H9 (cell line): ENCODE measurements at places on chromosomes 4 and X. TPM values are rescaled to one million over a fixed set of nuclear protein-coding genes. Genes with fewer than 3 reads are reported as not detected.
A peak's percentile ranks its signal among the peaks of the same experiment; 100 is the strongest.

POLR2B gene
- 108 and 111 TPM in 2 replicates for total RNA-seq

PRRG3 gene
- total RNA-seq = 2.7 and 4.9 TPM in 2 replicates

MAP7D2 gene
- total RNA-seq = 1.9 and 2.4 TPM in 2 replicates

DRD5 gene
- total RNA-seq = not detected in 2 replicates

PRDM5 gene
- total RNA-seq = 21.7 and 23.2 TPM in 2 replicates

TCEAL6 gene
- not detected in 2 replicates for total RNA-seq

EDA2R gene
- total RNA-seq = 6.6 and 8.3 TPM in 2 replicates

DNA sequence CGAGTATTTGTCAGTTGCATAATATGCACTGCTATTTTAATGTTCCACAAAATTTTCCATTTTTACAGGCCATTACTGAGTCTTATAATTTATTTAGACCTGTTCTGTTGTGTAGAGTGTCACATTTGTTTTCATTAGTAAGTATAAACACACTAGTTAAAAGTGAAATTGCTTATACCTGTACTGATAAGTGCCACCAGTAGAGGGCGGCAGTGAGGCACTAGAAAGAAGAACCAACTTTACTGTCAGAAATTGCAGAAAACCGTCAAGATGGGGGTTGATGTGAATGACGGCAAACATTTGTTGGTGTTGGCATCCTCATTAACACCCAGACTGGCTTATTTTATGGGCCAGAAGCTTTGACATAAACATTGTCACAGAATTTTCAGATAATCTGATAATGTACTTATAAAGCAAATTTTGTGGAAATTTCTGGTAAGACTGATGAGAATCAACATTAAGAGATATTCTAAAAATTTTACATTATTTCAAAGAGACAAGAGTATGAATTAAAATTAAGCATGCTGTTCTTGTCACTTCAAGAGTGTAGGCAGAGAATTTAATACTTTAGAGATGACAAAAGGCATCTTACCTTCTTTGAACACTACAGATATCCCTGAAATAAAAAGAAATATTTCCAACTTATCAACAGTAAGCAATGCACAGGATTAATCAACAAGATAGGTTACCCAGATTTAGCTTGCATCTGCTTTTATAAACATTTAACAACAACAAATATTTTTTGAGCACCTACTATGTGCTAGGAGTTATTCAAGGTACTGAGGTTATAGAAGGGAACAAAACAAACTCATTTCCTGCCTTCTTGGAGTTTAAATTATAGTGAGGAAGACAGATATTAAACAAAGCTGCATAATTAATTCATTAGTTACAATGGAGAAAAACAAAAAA lies 24.9 kb downstream of the ALPK1 start:
- H3K27ac ChIP-seq = no peak overlapping the region
- no peaks in the 10 kb centered on the region for H3K4me1 ChIP-seq
- peak; percentile 47 for DNase-seq
- H3K4me3 ChIP-seq = no peak overlapping the region
- no peaks in the 10 kb centered on the region for H3K36me3 ChIP-seq

- H3K36me3 ChIP-seq = no peaks in the 10 kb centered on the region
- no peak for DNase-seq
- H3K27ac ChIP-seq = no peak overlapping the region
- no peak overlapping the region for H3K4me3 ChIP-seq
Observed at GRCh38 chr4:78764498-78764961, 11.6 kb upstream of the BMP2K start.

DNA sequence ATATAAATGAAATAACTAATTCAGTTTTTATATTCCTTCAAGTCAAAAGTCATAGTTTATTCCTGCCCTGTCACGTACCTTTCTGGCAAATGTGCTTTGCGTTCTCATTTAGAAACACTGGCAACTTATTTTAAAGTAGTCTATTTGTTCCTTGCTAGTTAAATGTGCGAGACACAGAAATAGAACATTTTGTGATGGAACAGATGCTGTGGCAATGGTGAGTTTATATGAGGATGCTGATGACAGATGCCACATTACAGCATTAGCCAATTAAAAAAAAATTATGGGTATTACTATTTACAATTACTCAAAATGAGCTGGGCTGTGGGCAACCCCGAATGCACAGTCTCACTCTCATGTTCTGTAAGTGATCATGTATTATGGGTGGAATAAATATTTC lies 26.1 kb upstream of the EPHA5 start:
- no peaks in the 10 kb centered on the region for H3K36me3 ChIP-seq
- no peaks in the 10 kb centered on the region for H3K4me1 ChIP-seq
- H3K27me3 ChIP-seq = no peaks in the 10 kb centered on the region
- DNase-seq = no peak
- H3K4me3 ChIP-seq = no peak overlapping the region

DNA sequence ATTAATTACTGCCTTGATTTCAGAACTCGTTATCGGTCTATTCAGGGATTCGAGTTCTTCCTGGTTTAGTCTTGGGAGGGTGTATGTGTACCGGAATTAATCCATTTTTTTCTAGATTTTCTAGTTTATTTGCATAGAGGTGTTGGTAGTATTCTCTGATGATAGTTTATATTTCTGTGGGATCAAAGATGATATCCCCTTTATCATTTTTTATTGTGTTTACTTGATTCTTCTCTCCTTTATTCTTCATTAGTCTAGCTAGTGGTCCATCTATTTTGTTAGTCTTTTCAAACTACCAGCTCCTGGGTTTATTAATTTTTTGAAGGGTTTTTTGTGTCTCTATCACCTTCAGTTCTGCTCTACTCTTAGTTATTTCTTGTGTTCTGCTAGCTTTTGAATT lies 32.1 kb downstream of the CDX4 start:
- no peaks in the 10 kb centered on the region; the same call in 1 of the 2 replicates for H3K4me1 ChIP-seq
- no peaks in the 10 kb centered on the region for H3K27me3 ChIP-seq
- no peak overlapping the region for H3K4me3 ChIP-seq
- DNase-seq = no peak
- H3K27ac ChIP-seq = no peak overlapping the region

- no peak for DNase-seq
- no peaks in the 10 kb centered on the region for H3K36me3 ChIP-seq
- H3K4me1 ChIP-seq = no peaks in the 10 kb centered on the region
- no peak overlapping the region for H3K4me3 ChIP-seq
- H3K27ac ChIP-seq = no peak overlapping the region
- H3K27me3 ChIP-seq = no peaks in the 10 kb centered on the region
Observed at GRCh38 chr4:59945716-59946115, 1254.4 kb upstream of the ADGRL3 start.

DNA sequence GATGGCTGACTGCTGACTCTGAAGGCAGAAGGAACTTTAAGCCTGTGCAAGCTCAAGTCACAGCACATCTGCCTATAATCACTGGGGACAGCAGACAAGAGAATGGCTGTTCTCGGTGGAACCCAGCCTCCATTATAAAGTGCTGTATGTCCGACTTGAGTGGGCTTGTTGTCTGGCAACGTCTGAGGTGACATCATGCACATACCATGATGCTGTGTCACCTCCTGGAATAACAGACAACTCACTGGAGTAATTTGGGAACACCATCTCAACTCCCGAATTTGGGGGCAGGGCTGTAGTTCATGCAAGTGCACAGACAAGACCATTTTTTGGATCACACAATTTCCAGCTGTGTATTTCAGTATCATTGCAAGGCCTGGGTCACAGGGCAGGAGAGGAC lies 59.8 kb upstream of the GPM6B start:
- peaks cover 10% of the 10 kb centered on the region; the same call in 1 of the 2 replicates for H3K4me1 ChIP-seq
- no peak overlapping the region for H3K4me3 ChIP-seq
- H3K27me3 ChIP-seq = no peaks in the 10 kb centered on the region
- H3K27ac ChIP-seq = no peak overlapping the region
- H3K36me3 ChIP-seq = peaks cover 15% of the 10 kb centered on the region; the same call in 1 of the 2 replicates

DNA sequence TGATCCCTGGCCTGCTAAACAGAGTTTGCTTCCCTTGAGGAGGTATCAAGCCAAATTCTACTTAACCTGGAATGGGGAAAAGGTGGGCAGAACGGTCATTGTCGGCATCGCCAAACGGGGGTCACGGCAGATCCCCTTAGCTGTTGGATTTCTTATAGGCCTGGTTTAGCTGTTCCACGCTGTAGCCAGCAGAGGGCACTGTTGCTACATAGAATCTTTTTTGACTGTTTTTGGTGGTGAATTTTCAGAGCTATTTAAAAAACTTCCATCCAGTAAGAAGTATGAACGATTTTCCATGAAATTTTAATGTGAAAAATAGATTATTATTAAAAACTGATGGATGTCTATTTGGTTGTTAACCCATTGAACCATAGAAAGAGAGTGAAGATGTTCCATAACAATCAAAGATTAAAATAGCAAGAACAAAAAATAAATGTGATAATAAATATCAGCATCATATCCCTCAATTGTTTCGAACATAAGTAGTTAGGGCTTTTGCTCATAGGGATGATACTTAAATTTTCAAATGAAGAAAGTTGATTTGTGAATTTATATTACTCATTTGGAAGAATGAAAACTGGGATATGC lies 56.6 kb downstream of the LINC00632 start:
- peaks cover 3% of the 10 kb centered on the region; the same call in 2 of the 3 replicates for H3K36me3 ChIP-seq
- DNase-seq = peak; percentile 43
- peak overlapping the region; percentile 87 for H3K4me3 ChIP-seq
- H3K4me1 ChIP-seq = no peaks in the 10 kb centered on the region; the same call in 1 of the 2 replicates
- no peaks in the 10 kb centered on the region; the same call in 1 of the 2 replicates for H3K27me3 ChIP-seq

DNA sequence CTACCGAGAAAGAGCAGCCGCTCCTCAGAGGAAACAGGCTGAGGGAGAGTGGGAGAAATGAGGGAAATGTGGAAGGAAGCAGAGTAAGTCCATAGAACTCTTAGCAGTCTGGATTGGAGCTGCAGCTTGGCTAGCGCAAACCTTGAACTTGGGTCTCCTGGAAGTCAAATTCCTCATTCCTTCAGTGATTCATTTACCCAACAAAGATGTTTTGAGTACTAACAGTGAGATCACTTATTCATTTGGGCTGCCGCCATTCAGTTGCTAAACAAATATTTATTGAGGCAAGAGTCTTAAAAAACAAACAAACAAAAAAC lies 51.5 kb downstream of the SEL1L3 start:
- H3K4me1 ChIP-seq = peaks cover 7% of the 10 kb centered on the region; the same call in 1 of the 2 replicates
- H3K27me3 ChIP-seq = no peaks in the 10 kb centered on the region
- DNase-seq = no peak
- H3K36me3 ChIP-seq = peaks cover 18% of the 10 kb centered on the region
